Hematopoietic multipotent progenitor cell treated with erythropoietin and hydrocortisone succinate and interleukin-3 and kit ligand, for 17 days (in vitro differentiated cells): ENCODE measurements at places on chromosomes 7 and 10.
A peak's percentile ranks its signal among the peaks of the same experiment; 100 is the strongest.

DNA sequence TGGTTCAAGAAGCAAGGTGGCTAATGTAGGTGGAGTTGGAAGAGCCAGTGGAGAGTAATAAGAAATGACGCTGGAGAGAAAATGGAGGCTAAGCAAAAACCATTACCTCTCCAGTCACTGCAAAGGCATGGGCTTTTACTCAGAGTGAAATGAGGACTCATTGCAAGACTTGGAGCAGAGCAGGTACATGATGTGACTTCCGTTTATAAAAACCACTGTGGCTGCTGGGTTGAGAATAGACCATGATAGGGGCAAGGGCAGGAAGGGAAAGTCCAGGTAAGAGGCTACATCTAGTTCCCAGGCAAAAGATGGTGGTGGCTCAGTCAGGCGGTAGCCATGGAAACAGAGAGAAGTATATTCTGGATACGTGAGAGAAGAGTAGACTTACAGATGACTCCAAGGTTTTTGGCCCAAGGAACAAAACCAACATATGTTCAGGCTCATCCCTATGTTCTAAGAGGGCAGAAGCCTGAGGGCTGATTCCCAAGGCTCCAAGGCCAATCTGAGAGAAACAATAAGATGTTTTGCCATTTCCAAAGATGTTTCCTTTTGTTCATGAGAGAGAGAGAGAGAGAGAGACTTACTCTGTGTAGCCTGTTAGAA lies 21.5 kb upstream of the PDE1C start:
- DNase-seq: no peak

GRCh38 chr7:142669074-142669654 lies 80.1 kb upstream of the PRSS1 start:
- DNase-seq: peak; percentile 15

GRCh38 chr10:64093946-64094535 lies 572.8 kb downstream of the REEP3 start:
- DNase-seq: no peak

DNA sequence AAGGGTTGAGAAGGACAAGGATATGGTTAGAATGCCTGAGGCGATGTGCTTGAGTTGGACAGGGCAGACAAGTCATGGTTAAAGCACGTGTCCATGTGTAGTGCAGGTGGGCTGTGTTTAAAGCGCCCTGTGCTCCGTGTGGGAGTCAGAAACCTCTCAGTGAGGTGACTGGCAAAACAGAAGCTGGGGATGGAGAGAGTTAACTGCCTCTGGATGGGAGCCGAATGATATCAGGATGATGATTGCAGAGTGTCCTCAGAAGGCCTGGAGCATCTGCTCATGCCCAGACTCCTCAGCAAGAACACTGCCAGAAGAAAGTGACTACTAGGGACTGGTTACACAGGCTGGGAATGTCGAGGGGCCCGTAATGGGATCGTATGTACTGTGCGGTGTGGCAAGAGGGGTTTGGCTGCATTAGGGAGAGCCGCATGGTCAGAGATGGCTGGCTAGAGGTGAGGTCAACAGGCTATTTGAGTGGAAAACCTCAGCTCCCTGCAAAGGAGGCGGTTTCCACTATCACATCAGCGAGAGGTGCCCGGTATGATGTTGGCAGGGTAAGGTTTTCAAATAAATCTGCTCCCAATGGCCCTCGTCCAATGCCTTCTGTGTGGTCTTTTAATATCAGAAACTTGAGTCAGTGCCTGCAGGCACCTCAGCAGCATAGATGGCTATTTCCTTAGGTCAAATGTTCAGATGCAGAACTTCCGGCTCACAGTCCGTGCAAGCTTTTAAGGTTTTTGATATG lies 26.1 kb upstream of the MRC1 start:
- DNase-seq: no peak

GRCh38 chr10:115947104-115947503 lies 325.9 kb downstream of the GFRA1 start:
- DNase-seq: no peak

GRCh38 chr7:37550426-37550825 lies 101.8 kb upstream of the ELMO1 start:
- DNase-seq: no peak

- no peak for DNase-seq
These were observed 2.1 kb downstream of the CASP7 start for GRCh38 chr10:113681533-113682470.

- DNase-seq: no peak
These were observed 79.5 kb downstream of the RAB11FIP2 start for GRCh38 chr10:117967149-117967650.

GRCh38 chr7:36084485-36085091 lies 68.5 kb upstream of the EEPD1 start:
- no peak for DNase-seq

DNA sequence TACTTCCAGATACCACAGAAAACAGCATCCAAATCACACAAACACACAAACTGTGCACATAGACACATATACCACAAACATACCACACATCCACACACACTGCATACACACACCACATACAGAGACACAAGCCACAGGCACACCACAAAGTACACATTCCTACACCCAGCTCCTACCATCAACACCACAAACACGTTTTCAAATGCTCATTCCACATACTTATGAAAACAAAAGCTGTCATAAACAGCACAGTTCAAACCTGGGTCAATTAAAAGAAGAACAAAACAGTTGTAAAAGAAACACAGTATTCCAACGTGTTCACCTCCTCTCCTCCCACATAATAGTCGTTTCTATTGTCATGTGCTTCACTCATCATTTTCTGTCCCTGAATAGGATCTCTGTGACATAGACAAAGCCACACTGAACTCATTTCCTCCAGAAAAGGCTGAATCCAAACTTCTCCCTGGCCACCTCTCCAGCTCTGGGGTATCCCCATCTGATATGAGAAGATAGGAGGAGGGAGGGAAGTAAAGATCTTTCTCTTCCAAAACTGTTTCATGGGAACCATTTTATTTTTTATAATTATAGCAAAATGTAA lies 89.2 kb downstream of the CXCL12 start:
- no peak for DNase-seq

DNA sequence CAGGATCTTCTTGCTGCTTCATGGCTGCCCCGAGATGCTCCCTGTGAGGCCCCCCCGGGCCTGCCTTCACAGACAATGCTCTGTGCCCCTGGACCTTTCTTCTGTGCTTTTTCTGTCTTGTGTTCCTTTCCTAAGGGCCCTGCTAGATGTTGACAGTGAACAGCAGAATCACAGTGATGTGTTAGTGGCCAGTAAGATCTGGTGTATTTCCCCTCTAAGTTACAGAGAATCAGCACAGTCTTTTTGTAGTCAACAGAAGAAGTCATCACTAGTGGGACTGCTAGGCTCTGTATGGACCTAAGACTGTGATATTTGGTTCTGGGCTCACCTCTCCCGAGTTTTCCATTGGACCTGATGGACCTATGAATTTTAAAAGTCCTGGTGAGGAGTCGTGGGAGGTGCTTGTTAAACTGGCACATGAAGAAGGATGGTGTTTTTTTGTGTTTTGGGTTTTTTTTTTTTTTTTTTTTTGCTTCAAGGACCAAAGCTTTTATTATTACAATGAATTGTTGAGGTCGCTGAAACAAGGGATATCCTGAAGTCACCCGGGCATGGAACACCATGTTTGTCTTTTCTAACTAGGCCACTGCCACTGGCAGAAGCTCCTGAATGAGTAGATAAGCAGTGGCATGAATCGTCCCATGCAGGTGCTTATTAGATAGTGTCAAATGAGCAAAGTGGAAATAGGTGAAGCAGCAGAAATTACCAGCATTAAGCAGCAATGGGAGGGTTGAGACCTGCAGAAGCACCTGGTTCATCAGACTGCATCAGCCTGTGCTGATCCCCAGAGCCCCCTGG lies 194.8 kb downstream of the CELF2 start:
- DNase-seq: no peak

DNA sequence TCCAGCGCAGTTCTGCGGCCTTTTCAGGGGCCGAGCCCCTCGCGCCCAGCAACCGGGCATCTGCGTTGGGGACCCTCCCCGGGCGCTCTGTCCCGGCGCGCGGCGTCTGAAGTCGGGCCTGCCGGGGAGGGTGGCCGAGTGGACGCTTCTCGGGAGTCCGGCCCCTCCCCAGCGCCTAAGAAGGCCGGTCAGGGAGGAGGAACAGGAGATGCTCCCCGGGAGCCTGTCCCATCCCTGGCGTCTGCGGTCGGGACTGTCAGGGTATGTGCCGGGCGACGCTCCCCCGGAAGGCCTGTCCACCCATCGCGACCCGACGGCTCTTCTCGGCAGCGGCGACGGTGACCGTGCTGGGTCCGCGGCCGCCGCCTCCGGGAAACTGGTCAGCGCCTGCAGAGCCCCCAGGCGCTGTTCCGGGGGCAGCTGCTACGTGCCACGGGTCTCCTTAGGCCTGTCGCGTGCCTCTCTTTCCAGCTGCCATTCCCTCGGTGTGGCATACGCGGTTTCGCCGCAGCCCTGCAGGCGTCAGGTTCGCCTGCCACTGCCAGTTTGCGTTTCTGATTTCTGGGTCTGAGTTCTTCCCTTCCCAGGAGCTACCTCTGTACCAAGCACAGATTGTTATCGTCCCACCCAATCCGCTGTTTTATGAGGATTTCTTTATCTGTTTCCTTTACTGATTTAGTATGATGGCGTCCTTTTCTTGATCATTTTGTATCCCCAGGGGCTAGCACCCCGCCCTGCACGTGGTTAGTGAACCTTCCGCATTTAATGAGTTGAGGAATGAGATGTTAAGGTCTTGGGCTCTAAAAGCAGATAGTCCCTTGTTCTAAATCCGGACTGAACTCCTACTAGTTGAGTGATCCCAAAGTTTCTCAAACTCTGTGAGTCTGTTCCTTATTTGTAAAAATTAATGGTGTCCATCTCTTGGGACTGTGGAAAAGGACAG lies 782 bp downstream of the IFIT5 start:
- peak; percentile 57 for DNase-seq

DNA sequence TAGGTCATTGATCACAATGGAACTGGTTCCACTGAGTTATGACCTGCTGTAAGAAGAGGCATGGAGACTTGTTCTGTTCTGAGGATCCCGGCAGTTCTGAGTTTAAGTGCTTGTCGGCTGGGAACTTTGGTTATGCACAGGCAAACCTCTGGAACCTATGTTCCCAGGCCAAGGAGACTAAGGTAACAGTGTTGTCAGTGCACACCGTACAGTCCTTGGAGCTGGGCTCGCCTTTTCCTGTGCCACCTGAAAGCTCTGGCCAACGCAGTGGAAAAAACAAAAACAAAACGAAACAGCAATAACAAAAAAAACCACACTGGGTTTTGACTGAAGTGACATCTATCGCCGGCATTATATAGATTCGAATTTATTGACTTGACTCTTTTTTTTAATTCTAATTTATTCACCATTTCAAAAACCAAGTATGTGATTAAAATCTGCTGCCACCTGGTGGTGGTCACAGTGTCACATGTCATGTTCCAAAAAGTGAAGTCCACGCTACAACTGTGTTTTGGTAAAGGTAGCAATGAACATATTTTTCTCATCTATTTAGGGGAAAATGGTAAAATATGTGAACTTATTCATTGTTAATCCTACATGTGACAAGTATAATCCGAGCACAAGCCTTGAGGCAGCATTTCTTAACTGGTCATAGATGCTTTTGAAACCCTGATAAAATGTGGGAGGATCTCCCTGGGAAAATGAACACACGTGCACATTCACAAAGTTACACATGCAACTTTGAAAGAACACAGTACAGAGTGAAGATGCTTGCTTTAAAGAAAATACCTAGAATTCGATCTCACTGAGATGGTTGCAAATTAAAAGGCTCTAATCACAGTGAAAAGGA lies 113.8 kb upstream of the PPP2R2D start:
- DNase-seq: peak; percentile 5

DNA sequence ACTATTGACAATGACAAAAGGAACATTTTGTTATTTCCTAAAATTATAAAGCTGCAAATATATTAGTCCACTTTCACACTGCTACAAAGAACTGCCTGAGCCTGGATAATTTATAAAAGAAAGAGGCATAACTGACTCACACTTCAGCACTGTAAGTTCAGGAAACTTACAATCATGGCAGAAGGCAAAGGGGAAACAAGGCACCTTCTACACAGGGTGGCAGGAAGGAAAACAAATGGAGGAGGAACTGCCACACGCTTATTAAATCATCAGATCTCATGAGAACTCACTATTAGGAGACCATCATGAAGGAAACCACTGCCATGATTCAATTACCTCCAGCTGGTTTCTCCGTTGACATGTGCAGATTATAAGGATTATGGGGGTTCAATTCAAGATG lies 203.1 kb downstream of the TPK1 start:
- DNase-seq: no peak

- DNase-seq: no peak
These were observed 32.8 kb downstream of the IL15RA start for GRCh38 chr10:5944389-5945189.

- no peak for DNase-seq
These were observed 117.4 kb downstream of the LHPP start for GRCh38 chr10:124579011-124579399.

- DNase-seq: no peak
These were observed 30.8 kb upstream of the GOT1 start for GRCh38 chr10:99461230-99461629.

GRCh38 chr7:108210796-108211195 lies 80.6 kb upstream of the LAMB4 start:
- DNase-seq: no peak

DNA sequence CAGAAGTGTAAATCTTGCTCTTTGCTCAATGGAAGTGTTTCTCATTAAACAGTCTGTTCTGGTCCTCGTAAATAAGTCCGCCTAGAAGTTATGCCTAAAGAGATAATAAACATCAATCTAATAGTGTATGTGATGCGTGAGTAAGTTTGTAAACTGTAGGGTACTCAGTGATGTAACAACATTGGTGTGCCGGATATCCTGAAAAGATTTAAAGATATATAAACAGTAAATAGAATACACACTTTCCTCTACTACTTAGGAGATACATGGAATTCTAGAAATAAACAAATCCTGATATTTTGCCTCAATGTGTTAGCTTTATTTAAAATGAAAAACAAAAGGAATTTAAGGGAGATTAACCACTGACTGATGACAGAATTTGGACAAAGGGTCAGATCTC lies 123.5 kb downstream of the AHR start:
- no peak for DNase-seq

- DNase-seq: no peak
These were observed 95.5 kb downstream of the EBF3 start for GRCh38 chr10:129868449-129869035.

DNA sequence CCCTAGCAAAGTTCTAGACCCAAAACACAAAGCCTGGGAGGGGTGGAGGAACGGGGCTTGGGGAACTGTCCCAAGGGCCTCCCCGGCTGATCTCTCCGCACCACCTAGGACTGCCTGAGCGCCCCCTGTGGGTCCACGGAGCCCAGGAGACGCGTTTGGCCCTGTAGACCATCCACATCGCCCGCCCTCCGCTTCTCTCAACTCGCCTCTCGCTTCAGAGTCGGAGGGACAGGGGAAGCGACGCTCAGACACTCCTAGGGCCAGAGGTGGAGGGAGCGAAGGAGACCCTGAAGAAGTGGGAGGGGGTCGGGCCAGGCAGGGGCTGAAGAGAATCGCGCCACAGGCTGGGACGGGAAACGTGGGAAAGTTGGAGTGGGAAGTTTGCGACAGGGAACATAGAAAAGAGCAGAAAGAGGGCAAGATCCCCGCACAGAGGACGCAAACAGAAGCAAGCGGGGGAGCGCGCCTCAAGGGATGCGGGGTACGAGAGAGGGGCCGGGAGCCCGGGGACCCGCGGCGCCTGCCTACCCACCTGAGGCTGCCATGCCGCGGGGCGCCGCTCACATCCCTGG lies 378 bp downstream of the PIK3AP1 start:
- peak; percentile 75 for DNase-seq

GRCh38 chr10:77746047-77746707 lies 108.6 kb upstream of the KCNMA1 start:
- no peak for DNase-seq

- no peak for DNase-seq
These were observed 83.8 kb upstream of the AKR1E2 start for GRCh38 chr10:4742217-4742616.

- DNase-seq: no peak
These were observed 524.4 kb downstream of the SDK1 start for GRCh38 chr7:3825491-3825890.
